Amygdala (tissue), 56 donors: ENCODE measurements at places on chromosomes 3 and 15.

GRCh38 chr3:152345233-152345632 lies 76.5 kb downstream of the MBNL1 start:
- DNase-seq = no peak

DNA sequence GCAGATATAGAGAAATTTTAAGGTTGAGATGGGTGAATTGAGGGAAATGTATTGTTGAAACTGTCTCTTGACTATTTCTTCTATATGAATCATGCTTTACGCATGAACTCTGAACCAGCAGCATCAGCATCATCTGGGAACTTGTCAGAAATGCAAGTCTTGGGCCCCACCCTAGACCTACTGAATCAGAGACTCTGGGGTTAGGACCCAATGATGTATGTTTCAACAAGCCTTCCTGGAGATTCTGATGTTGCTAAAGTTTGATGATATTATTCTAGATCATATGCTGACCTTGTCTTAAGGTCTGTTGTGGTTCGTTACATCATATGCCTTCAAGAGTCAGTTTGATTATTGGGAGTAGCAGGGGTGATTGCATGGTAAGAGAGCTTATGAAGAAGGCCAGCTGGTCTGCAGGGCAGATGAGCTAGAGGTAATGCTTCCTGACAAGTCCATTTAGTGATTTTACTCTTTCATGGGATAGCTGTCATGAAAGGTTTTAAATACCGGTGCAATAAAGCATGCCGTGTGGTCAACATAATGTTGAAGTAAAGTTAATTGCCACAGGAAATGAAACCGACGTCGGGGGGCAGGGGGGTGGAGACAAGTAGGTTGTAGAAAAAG lies 152.4 kb upstream of the MRPL3 start:
- no peak for DNase-seq

GRCh38 chr3:162547321-162547720 lies 1050.7 kb downstream of the OTOL1 start:
- DNase-seq = no peak

GRCh38 chr3:172911142-172911541 lies 160.6 kb downstream of the ECT2 start:
- DNase-seq = no peak

DNA sequence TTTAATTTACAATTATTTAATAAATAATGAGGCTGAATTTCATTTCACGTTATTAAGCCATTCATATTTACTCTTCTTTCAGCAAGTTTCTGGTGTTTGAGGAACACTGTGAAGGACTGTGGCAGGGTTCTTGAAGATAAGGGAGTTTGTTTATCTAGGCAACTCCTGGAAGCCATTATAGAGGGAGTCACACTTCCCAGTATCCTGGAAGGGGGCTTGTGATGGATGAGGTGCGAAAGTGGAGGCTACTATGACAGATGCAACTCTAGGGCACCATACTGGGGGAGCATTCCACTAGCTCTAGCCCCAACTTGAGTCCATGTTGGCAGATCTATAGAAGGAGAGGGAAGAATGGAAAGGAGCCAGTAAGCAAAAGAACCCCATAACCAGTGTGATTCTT lies 14.4 kb downstream of the CNOT10 start:
- DNase-seq = no peak

DNA sequence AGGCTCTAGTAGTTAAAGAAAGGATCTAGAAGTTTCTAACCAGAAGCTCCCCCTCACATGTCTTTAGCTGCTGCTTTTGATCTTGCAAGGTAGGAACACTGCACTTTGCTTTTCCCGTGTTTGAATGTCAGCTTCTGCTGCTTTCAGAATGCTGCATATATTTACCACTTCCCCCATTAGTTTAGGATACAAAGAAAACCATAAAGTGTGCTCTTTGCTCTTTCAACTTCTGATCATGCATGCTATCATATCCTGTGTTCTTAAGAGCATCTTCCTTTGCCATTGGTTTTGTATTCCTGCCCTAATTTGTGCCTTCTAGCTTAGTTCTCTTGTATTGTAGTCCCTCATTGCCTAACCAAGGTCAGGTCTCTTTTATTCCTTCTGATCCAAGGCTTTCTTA lies 43.3 kb downstream of the ZNF609 start:
- DNase-seq = no peak

DNA sequence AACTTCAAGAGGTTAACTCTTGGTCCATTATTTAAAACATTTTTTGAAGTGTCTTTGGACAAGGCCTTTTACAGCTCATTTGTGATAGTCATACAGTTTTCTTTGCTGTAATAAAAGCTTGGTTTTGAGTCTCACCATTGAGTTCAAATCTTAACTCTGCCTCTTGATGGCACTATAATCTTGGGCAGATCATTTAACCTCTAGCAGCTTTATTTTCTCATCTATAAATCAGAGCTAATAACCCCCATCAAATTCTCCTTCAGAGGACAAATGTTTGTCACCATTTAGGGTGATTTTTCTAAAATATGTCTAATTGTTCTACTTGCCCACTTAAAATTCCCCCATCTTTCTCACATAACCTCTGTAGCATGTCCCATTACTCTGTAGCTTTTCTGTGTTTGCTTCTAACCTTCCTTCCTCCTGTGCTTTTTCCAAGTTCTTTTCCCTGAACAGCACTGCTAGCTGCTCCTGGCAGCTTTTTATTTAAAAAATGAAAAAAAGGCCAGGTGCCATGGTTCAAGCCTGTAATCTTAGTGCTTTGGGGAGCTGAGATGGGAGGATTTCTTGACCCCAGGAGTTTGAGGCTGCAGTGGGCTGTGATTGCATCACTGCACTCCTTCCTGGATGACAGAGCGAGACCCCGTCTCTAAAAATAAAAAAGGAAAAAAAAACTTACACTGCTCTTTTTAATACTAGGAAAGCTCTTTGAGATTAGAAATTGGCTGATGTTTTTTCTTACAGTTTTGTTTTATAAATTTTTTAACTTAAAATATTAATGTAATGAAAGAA lies 28.5 kb downstream of the UBE2E1 start:
- DNase-seq = no peak

GRCh38 chr15:58233341-58233740 lies 95.2 kb downstream of the AQP9 start:
- DNase-seq = no peak

GRCh38 chr3:136699271-136699828 lies 52.8 kb downstream of the STAG1 start:
- DNase-seq = no peak

GRCh38 chr15:83650831-83651230 lies 3.1 kb upstream of the ADAMTSL3 start:
- DNase-seq = no peak

- no peak for DNase-seq
These were observed 43.1 kb upstream of the LIMD1 start for GRCh38 chr3:45551214-45552010.

- DNase-seq = no peak
These were observed 361.3 kb downstream of the ULK4 start for GRCh38 chr3:41600616-41601015.

DNA sequence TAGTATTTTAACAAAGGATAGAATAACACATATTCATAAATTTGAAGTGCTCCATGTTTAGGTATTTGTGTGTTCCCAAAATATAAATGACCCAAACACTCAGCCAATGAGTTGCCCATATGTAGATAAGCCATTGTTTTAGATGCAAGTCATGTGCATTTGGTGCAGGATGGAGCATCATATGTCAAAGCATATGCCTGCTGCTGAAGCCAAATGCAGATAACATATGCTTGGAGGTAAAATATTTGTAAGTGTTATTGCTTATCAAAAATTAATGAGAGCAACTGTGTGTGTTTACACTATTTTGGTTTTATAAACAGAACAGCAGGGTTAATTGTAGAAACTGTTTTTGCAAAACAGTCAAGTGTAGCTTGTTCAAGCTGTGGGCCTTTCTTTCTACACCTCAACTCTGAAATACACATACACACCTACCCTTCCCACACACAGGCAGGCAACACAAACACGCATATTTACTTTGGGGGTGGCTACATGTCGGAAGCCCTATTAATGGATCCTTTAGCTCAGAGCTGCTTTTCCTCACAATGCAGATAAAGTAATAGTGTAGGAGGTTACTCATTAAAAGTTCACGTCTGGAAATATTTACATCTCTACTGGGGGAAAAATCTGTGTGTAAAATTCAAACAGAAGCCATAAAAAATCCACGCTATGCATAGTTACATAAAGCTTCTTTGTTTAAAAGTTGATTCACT lies 521.4 kb downstream of the ZNF385D start:
- DNase-seq = no peak

DNA sequence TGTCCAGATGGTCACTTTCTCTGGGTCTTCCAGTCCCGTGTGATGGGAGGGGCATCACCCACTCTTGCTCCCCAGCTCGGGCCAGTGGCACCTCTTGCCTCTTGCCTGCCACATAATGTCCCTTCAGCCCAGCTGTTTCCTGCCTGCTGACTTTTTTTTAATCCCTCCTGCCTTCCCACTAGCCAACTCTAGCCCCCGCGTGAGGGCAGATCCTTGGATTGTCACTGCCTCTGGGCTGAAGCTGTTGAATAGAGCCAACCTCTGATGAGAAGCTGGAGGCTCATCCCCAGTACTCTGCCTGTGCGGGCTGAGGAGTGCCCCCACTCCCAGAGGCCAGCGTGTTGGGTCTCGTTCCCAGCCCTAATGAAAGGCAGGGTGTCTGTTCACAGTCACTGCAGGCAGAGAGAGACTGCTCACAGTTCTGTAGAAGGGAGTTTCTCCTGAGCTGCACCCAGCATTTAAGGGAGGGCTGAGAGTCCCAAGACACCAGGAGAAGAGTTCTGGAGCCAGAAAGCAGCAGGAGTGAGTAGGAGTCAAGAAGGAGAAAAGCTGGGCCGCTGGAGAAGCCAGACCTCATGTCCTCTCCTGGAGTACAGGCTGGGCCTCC lies 30.1 kb upstream of the TIMP4 start:
- DNase-seq = no peak

DNA sequence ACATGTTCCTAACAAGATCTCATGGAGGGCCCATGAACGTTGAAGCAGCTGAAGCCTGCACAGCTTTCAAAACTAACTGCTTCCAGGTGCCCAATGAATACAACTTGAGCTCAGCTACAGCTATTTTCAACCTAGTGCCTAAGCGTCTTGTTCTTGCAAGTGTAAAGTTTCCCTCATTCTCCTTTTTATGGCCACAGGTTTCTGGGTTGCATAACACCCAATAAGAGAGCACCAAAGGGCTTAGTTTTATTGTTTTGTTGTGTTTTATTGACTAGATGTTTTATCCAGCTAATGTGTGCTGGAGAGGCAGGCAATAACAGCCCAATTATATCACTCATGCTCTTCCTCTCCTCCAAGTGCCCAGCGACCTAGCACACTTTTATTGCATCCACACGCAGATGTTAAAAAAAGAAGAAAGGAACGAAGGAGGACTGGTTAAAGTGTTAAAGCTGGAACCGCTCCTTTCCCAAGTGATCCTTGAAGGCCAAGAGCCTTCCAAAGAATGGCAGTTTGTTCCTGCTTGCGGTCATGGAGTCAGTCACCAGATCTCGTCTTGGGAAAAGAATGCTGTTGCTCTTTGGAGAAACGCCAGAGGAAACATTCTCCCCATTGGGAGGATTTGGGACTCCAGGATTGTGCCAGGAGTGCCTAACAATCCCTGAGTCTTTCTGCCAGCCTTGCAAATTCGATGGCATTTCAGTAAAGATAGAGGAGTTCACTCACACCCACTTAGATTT lies 156.9 kb downstream of the MEX3B start:
- DNase-seq = no peak

- no peak for DNase-seq
These were observed 1.1 kb downstream of the SLCO2A1 start for GRCh38 chr3:134028486-134029255.

DNA sequence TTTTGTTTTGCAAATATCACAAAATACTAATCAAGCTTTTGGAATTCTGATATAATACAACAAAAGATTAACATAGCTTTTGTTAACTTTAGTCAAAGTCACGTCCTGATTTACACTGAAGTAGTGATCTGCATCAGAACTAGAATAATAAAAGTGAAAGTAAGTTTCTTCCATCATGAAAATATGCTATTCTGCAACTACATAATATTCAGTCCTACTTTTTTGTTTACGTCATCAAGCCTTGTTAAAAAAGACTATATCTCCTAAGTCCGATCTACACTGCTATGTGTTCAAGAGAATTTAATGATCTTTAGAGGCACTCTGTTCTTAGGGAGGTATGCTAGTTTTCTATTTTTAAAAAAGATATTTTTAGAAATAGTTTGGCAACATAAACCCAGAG lies 330.1 kb downstream of the ARPP21 start:
- no peak for DNase-seq

DNA sequence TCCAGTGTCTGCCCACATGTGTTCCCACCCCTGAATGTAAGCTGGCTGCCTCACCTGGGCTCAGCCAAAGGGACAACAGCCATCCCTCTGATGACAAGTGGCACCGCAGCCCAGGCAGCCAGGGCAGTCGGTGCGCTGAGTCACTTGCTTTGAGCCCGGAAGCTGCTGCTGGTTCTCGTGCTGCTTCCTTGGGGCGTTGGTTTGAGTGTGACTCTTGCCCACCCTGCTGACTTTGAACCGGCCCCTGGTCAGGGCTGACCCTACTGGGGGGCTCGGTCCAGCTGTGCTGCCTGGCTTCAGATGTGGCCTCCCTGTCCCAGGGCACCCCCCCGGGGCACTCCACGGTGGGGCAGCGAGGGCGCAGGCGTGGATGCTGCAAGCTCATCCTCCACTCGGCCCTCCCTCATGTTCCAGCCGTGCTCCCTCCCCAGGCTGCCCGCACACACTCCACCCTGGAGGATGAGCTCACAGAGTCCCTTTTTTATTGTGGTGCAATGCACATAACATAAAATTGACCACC lies 62.1 kb downstream of the EFCAB12 start:
- no peak for DNase-seq

DNA sequence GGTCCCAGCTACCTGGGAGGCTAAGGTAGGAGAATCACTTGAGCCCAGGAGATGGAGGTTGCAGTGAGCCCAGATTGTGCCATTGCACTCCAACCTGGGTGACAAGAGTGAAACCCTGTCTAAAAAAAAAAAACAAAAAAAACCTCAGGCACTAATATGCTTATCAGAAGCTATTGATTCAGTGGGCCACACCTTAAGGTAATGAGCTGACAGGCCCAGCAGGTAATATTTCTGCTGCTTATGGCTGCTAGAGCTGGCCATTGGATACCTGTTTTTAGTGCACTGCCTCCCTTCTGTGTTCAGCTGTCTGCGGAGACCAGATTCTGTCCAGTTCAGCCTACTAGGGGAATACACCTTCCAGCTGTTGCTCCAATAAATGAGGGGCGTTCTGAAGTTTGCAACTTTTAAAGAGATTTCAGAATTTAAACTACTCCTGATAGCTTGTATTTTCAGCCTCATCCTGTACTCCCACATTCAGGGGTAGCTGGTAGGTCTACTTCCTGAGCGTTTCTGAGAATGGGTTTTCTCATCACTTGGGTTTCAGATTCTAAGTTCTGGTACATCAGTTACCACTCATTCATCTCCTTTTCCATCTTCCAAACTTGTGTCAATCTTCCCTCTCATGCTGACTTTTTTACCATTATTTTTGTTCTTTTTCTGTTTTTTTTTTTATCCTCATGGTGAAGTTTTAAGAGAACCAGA lies 69.0 kb downstream of the ATP11B start:
- no peak for DNase-seq
